ENCODE measurements at places on chromosomes 7 and 10.
A peak's percentile ranks its signal among the peaks of the same experiment; 100 is the strongest.

DNA sequence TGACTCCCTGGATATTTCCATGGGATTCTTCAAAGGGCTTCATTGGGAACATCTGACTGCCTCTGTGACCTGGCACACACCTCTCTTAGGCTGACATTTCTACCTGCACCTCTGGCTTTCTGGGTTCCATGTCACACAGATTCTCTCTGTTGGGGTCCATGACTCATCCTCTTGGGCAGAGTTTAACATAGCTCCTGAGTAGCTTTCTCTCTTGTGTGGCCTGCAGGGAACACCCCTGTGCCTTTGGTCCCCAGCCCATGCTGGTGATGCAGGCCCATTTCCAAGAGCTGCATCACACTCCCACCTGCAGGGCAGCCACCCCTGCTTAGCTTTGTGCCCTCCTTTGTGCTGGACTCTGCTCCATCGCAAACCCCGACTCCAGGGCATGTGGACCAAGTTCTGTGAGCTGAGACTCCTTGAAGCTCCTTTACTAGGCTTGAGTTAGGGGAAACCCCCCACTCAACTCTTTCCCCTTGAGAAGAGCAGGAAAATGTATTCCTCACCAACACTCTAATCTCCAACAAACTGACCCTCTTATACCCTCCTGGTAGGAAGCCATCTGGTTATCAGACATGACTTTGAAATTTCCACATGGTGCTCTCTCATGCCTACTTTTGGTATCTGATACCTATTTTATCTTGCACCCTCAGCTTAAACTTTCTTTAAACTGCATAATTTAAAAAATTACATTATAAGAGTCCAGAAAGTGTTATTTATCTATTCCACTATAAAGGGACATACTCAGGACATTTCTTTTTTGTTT lies 93.3 kb downstream of the ZNF777 start:
- DNase-seq, result no peak

GRCh38 chr10:104638861-104639589 lies 2.1 kb upstream of the SORCS3 start:
- DNase-seq, result no peak

DNA sequence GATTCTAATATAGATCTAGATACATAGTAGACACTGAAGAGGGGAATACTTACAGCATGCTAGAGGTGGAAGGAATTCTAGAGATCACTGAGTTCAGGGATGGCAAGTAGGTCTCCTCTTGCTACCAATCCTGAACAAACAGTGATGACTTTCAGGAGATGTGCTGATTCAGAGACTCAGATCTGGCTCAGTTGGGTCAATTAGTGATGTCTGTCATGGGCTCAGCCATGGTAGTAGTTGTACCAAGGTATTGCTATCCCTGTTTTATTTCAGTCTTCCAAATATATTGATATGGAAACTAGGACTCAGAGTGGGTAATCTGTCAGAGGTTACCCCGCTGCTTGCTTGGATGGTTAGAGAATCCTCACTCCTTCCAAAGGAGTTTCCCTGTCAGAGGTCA lies 38.5 kb downstream of the UNC5B start:
- no peak for DNase-seq

DNA sequence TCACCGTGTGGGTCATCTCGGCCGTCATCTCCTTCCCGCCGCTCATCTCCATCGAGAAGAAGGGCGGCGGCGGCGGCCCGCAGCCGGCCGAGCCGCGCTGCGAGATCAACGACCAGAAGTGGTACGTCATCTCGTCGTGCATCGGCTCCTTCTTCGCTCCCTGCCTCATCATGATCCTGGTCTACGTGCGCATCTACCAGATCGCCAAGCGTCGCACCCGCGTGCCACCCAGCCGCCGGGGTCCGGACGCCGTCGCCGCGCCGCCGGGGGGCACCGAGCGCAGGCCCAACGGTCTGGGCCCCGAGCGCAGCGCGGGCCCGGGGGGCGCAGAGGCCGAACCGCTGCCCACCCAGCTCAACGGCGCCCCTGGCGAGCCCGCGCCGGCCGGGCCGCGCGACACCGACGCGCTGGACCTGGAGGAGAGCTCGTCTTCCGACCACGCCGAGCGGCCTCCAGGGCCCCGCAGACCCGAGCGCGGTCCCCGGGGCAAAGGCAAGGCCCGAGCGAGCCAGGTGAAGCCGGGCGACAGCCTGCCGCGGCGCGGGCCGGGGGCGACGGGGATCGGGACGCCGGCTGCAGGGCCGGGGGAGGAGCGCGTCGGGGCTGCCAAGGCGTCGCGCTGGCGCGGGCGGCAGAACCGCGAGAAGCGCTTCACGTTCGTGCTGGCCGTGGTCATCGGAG lies 1.8 kb downstream of the ADRA2A start:
- DNase-seq, result no peak

DNA sequence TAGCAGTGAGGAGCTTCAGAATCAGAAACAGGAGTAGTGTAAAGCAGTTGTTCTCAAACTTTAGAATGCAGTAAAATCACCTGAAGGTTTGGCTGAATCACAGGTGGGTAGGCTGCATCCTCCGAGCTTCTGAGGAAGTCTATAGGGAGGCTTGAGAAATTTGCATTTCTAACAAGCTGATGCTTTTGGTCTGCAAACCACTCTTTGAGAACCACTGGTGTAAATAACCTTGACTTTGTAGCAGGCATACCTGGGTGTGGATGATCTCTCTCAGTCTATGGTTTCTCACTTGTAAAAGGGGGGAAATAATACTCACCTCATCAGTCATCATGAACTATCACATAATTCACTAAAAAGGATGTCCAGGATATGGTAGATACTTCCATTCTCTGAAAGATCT lies 118.1 kb downstream of the SRI start:
- DNase-seq, result no peak

DNA sequence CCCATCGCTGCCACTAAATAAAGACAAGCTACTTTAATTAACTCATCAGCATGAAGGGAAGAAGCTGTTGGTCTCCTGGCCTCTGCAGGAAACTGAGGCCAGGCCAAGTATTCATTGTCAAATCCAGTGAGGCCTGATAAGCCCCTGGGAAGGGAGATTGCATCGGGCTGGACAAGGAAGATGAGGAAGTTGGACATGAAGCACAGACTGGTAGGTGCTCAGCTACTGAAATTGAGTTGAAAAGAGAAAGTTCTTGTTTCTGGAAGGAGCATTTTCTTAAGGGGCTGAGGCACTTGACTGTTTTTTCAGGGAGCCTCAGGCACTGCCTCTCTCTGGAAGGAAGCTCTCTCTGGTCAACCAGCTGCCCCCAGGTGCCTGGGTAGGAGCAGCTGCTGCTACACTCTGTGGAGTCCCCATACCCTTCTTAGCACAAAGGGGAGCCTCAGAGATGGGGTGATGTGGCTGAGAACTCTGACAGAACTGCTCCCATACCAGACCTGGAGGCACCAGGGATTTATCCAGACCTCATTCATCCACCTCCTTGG lies 90.3 kb upstream of the IKZF1 start:
- DNase-seq, result no peak

GRCh38 chr7:137025469-137026175 lies 157.2 kb downstream of the CHRM2 start:
- no peak for DNase-seq

- peak; percentile 83 for DNase-seq
Measured at GRCh38 chr7:107167483-107168232, 1.1 kb upstream of the HBP1 start.

- DNase-seq, result no peak
Measured at GRCh38 chr10:112834751-112835181, 115.3 kb upstream of the TCF7L2 start.

DNA sequence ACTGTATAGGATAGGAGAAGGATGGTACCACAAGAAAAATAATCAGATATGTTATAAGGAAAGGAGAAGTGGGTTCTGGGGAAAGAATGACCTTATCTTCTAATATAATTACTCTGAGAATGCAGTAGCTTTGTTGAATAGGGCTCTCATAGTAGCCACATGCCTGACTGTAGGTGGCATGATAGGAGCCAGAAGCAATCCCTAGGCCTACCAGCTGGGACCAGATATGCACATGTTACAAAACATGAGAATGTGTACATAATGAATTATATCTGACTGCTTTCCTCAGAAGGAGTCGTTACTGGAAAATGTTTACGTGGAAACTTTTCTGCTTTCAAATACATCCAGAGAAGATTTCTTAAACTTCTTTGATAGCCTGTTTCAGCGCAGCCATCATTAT lies 53.2 kb upstream of the FAM3C start:
- no peak for DNase-seq
